ENCODE measurements at places on chromosomes 2 and 18.
A peak's percentile ranks its signal among the peaks of the same experiment; 100 is the strongest.

GRCh38 chr2:47334356-47335136 lies 68.4 kb upstream of the MSH2 start:
- no peak for DNase-seq

DNA sequence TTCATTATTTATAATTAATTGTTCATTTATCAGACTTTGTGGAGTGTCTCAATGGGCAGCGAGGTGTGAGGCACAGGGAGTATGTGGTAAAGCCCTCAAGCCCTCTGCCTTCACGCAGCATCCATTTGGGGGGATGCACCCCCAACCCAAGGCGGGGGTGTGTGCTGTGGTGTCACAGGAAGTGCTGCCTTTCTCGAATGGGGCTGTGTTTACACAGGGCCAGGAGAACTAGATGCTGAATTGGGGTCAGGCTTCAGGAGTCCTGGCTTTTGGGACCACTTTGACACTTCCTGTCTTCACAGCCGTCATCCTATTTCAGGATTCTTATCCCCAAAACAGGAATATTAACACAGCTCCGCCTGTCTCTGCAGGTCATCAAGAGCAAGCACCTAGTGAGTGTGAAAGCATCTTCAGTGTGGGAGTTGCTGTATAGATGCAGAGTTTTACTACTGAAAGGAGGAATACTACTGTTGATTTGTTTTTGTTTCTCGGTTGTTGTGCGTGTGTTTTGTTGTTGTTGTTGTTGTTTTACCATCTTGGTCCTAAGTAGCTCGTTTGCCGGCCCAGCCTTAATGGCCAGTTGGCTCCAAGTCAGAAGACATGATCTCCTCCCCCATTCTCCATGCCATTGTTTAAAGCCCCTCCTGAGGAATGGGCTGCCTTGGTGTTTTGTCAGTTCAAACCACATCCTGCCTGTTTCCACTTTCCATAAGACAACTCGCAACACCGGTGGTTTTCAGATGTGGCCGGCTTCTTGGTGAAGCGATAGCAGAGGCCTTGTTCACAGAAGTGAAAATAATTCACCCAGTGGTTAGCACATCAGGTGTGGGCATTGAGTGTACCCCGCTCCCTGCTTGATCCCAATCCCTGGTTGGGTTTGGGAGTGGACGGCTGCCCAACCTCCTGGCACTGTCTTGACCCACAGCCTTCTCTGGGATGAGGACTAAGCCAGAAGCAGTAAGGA lies 221.3 kb downstream of the BCL2 start:
- DNase-seq = no peak

DNA sequence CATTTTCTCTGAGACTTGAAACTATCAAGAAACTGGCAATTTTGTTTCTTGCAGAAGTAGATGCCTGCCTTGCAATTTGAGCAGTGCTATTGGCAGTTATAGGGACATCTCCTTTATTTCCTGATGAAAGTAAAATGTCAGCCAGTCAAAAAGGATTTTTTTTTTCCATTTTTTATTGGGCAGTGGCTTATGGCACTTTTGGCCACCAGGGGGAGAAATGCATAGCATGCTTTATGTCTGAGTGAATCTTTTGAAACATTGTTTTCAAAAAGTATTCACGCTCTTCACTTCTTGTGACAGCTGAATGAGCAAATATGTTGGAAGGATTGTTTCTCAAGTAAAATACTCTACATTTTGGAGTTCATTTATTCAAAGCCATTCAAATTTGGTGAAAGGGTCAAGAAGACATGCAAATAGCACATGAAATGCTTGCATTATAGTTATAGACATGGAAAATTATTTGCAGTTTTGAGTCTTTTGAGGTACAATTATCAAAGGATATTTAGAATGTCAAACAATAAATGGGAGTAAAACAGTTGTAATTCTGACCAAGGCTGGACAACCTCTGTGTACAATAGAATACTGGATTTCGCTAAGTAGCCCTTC lies 491.0 kb downstream of the CDH2 start:
- no peak for DNase-seq

DNA sequence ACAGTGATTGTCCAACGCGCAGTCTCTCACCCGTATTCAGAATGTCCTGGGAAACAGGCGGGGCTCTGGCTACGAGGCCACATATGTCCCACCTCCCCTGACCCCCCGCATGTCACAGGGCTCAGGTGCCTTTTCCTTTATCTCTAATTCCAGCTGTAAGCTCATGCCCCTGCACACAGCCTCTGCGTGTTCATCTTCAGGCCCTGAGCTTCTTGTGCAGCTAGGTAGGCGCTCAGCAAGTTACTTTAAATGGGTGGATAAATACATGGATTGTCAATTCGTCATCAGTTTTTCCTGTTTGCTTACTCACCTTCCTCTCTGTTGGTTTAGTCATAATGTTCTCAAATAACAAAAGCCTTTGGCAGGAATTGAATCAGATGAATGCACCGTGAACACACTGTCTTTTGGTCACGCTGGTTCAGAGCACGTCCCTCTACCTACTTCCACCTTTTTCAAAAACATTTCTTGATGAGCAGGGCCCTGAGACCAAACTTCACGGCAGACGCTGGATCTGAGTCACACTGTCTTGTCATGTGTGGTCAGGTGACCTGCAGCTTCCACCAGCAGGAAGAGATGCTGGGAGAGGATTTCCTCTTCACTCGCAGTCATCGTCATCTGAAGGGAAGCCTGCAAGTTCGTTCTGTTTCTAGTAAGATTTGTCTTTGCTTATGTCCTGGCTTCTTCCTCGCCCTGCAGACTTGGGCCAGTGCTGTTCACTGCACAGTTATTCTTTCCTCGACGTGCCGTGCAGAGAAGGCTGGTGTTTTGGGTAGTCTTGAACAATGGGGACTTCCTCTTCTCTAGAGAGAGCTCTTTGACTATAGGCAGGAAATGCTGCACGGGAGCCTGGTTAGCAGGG lies 138.1 kb downstream of the PTGR3 start:
- peak; percentile 29 for DNase-seq

GRCh38 chr2:66069937-66070720 lies 364.8 kb upstream of the MEIS1 start:
- no peak for DNase-seq

DNA sequence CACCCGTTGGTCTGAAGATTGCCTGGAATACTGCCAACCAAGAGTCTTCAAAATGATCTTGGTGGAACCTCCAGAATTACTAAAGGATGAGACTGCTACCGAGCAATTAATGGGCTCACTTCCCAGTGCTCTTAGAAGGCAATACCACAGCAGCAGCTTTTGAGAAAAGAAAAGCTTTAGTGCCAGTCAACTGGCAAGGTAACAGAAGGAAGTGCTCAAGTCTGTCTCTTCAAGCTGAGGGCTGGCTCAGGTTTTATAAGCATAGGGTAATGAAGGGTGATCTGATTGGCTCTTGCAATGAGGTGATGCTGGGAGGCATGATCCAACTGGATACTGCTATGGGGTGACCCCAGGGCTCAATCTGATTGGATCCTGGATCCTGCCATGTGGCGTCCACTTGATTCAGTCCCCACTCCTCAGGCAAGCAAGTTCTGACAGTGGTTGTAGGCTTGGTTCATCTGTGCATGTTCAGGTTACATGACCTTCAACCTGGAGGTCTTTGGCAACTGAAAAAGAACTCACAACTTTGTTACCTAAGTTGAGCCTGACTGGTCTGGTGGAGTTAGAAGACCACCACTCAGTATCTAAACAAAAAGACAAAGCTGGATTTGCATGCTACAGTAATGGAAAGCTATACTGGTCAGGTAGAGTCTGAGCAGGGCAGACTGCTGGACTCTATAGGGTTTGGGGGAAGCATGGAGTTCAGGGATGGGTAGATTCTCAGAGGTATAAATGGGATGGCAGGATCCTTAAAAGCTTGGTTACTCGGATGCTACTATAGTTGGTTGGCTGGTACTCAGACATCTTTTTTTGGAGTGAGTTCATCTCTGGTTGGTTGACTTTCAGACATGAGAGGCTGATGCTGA lies 14.0 kb upstream of the RIF1 start:
- no peak for DNase-seq

DNA sequence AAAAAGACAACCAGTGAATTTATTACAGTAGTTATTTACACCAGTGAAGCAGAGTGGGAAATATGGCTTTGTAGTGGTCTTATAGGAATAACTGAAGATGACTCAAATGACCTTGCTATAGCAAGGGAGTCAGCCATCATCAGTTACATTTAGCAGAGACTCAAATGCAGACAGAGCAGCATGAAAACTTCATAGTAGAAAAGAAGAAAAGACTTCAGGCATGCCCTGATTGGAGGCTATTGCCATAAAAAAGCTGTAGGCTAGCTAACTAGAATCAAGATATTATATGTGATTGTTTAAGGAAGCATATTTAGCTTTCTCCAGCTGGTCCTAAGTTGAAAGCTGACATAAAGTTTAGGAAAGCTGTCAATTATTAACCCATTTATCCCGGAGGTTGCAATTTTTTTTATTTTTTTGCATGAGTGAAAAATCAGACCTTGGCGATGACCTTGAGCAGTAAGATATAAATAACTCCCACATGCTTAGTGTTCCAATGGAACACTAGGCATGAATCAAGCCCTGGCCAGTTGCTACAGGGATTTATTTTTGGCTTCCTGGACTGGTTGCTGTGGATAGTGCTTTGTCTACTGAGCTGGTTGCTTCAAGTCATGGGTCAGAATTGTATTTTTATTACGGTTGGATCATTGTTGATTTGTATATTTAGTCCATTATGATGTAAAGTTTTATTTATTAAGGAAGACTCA lies 675.6 kb upstream of the VRK2 start:
- no peak for DNase-seq

DNA sequence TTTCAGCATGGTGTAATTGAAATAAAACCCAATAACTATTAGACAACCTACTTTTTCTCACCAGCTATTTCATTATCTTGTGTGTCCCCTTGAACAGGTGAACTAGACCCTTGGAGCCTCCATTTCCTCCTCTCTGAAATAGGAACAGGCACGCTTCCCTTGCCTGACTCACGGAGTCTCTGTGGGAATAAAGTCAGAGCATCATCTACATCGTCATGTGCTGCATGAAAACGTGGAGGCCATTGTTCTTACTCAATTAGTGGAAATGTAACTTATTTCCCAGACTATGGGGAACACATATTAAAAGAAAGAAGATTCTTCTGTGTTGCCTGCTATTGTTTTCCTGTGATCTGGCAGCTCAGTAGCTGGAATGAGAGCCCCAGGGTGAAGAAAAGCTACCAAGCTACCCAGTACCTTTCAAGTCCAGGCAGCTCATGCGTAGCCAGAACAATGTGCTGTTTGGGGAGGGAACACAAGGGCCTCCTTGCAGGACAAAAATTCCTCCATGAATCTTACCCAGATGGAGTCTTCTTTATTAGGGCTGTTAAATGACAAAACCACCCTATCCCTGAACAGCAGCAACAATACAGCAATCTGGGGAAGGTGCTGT lies 59.8 kb downstream of the SOX11 start:
- DNase-seq = no peak

DNA sequence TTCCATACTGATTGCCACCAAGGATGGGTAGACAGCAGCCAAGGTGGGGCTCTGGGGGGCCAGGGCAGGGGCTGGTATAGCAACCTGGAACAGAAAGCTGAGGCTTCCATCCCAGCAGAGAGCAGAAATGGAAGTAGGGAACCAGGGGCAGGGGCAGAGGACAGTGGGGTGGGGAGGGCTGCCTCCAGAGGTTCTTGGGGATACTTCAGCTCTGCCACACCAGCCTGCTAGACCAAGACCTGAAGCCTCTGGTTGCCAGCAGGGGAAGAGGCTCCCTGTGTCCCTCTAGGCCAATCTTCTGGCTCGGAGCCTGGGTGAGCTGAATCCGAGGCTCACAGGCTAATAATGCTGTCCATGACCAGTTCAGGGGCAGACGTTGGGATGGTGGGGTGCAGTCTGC lies 329.0 kb downstream of the DYSF start:
- DNase-seq = no peak

GRCh38 chr2:18585526-18585925 lies 3.8 kb downstream of the NT5C1B start:
- DNase-seq = no peak

- DNase-seq = no peak
Measured at GRCh38 chr2:189360861-189361260, 80.4 kb upstream of the WDR75 start.

DNA sequence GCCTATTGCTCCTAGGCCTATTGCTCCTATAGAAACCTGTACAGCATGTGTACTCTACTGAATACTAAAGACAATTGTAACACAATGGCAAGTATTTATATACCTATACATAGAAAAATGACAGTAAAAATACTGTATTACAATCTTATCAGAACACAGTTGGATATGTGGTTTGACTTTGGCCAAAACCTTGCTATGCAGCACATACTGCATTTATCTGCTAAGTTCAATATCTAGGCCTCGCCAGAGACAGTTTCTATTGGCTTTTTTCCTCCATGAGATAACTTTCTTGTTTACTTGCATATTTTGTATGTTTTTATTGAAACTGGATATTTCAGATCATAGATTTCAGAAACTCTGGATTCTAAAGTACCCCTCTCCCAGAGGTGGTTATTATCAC lies 19.3 kb upstream of the TMEM87B start:
- no peak for DNase-seq

GRCh38 chr2:58073751-58074150 lies 27.1 kb downstream of the VRK2 start:
- no peak for DNase-seq

- no peak for DNase-seq
Measured at GRCh38 chr2:136215908-136216472, 98.0 kb upstream of the CXCR4 start.

- DNase-seq = no peak
Measured at GRCh38 chr2:184562532-184562931, 35.8 kb upstream of the ZNF804A start.

DNA sequence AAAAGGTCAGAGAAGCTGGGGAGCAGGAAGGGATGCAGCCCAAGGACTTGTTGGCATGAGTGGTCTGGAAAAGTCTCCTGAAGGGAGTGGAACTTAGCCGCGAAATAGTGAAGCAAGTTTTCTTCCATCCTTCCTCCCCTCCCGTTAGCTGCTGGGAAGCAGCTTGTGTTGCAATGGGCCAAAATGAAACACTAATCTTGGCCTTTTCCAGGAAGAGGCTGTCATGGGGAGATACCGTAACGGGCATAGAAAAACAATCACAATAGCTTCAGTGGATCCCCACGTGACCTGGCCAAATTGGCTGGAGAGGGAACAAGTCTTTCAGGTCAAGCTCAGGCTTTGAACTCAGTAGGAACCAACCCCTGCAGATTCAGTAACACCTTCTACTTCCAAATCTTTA lies 49.3 kb downstream of the SEMA4F start:
- DNase-seq = no peak

DNA sequence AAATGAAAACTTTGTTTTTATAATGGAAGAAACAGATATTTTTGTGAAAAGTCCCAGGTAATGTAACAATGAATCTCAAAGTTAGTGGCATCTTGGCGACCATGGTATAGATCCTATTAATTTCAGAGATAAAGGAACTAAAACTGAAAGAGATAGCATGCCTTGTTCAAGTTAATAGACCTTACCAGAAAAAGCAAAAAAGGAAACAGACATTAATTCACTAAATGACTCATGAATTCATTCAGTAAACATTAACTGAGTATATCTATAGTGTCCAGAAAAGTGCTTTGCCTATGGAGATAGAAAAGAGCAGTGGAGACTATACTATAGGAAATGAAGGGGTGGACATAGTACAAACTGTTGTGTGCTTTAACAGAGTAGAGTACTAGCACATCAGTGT lies 763.3 kb downstream of the TRIB2 start:
- DNase-seq = no peak

- no peak for DNase-seq
Measured at GRCh38 chr2:43054367-43054766, 172.0 kb downstream of the ZFP36L2 start.

GRCh38 chr2:84474176-84474575 lies 15.1 kb upstream of the SUCLG1 start:
- DNase-seq = no peak

GRCh38 chr2:102664471-102664909 lies 45.1 kb downstream of the SLC9A2 start:
- peak; percentile 34 for DNase-seq

GRCh38 chr18:79933765-79934164 lies 17.7 kb downstream of the SLC66A2 start:
- no peak for DNase-seq
